Mesenteric fat pad (tissue), 1 donor: ENCODE measurements at places on chromosomes 2 and 18. TPM values are rescaled to one million over a fixed set of nuclear protein-coding genes. Genes with fewer than 3 reads are reported as not detected.

DNA sequence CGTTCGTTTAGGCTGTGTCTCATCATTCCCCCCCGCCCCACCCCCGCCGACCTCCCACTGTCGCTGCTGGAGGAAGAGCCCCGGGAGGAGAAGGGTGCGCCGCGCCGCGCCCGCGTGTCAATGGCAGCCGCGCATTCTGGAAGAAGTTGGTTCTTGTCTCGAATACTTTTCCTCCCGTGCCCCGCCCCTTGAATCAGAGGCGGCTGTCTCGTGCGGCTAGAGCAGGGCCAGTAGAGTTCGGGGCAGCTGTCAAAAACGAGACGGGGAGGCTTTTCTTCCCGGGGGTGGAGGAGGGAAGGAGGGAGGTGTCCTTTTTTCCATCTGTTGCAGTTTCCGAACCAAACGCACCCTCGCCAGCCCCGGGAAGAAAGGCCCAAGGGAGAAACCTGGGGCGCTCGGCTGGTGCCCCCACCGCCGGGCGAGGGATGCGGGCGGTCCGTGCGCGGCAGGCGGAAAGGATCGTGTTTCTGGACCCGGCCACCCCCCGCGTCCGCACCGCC lies 410 bp upstream of the TGIF1 start:
- no peak for DNase-seq

Gene VWC2L
- not detected for total RNA-seq

DNA sequence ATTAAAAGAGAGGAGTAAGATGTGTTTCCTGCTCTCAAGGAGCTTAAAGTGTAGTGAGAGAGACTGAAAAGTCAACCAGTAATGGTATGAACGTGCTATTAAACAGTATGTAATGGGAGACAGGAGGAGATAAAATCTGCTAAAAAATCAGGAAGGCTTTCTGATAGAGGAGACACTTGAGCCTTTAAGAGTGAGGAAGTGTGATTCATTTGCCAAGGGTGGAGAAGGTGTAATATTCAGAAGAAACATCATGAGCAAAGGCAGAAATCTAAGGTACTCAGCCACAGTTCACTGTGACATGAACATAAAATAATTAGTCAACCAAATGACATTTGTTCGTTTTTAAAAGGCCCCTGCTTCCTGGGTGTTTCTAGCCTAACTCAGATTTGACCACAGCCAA lies 137.8 kb upstream of the SKOR2 start:
- no peak for DNase-seq

- DNase-seq: no peak
These were observed 66.8 kb downstream of the GRB14 start for GRCh38 chr2:164554487-164554886.

Gene BCL11A
- 0.64 TPM for total RNA-seq

Gene SLC4A1AP
- total RNA-seq: 18.0 TPM

- DNase-seq: no peak
These were observed 31.4 kb downstream of the KCNIP3 start for GRCh38 chr2:95328358-95329125.

Gene KCNG2
- total RNA-seq: 0.51 TPM

DNA sequence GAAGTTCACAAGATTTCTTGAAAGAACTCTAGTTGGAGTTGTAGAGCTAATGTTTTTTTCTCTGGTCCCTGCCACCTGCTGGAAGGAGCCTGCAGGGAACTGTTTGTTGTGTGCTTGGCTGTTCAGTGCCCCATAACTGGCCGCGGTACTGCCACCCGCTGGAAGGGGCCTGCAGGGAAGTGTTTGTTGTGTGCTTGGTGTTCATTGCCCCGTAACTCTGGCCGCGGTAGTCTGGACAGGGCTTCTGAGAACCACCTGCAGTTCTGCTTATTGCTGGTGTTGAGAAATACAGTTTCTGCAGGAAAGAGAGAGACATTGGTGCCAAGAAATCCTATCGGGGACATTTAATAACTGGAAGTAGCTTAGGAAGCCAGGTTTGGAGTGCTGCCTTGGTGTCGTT lies 58.1 kb downstream of the AGAP1 start:
- no peak for DNase-seq

Gene EFHD1
- total RNA-seq: 18.0 TPM

DNA sequence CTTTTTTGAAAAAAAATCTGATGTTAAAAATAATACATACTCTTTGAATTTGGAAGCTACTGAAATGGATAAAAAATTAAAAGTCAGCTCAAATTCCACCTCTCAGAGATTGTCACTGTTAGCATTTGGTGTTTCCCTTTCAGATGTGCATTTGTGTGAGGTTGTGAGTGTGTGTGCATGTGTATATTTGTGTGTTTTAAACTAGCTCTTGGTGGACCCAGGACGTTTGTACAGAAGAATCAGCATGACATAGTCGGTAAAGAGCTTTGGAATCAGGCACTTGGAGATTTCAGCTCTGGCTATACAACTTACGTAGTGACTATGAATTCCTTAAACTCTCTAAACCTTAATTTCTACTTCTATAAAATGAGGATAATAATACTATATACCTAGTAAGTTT lies 14.5 kb downstream of the SPATS2L start:
- DNase-seq: no peak

GRCh38 chr18:40179729-40180461 lies 1775.1 kb upstream of the PIK3C3 start:
- DNase-seq: no peak

Gene RASGRP3
- 16.1 TPM for total RNA-seq

Gene TGFA
- total RNA-seq: 2.2 TPM

DNA sequence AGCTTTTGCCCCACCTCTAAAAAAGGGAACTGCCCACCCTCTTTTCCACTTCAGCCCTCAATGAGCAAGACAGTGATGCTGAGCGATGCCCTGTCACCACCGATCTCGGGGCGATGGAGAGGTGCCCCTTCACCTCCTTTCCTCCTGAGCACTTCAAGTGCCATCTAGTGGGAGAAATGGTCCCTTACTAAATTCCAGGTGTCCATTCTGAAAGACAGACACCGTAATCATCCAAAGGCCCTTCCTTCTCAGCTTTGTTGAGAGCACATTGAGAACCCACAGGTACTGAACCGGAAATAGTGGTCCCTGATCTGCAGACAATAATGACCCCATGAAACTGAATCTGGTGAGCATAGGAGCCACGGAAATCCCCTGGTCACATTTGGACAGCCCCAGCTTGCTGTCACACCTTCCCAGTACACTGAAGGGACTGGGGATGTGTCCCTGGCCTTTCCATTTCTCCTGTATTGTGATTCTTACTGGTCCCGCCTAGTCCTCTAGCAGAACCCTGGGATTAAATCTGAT lies 38.5 kb downstream of the KCTD18 start:
- DNase-seq: no peak

DNA sequence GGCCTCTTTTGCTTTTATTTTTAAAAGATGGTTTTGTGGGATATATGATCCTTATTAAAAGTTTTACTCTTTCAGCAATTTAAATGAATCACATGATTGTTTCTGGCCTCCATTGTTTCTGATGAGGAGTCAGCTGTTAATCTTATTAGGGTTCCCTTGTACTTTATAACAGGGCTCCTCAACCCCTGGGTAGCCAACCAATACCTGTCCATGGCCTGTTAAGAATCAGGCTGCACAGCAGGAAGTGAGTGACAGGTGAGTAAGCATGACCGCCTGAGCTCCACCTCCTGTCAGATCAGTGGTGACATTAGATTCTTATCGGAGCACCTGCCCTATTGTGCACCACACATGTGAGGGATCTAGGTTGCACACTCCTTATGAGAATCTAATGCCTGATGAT lies 45.1 kb upstream of the FAM98A start:
- no peak for DNase-seq

Gene FAM161A
- 1.00 TPM for total RNA-seq

DNA sequence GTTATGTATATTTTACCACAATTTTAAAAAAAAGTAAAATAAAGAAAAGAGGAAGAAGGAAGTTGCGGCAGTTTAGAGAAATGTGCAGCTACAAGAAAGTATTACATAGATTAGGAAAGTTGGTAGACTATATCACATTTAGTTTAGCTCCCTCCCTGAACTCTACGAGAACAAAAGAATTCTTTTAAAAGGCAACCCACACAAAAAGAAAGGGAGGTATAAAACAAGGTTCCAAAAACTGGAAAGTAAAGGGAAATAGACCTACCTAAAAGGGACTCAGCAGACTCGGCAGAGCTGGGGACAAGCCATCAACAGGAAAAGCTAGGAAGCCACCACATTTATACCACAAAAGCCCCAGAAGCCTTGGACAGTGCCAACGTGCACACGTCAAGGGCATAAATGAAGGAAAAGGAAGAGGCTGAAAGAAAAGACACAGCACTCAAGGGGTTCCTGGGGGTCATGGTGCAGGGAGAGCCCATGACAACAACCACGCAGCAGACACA lies 9.1 kb downstream of the TMEM127 start:
- no peak for DNase-seq

Gene FHOD3
- 5.4 TPM for total RNA-seq

Gene ANKMY1
- total RNA-seq: 11.4 TPM
